ENCODE measurements at places on chromosomes 12 and 14.

- no peak for DNase-seq
Observed at GRCh38 chr12:49776858-49777257, 35.5 kb downstream of the TMBIM6 start.

GRCh38 chr12:93163260-93164036 is 214.3 kb upstream of the NUDT4 start:
- no peak for DNase-seq

GRCh38 chr12:76031081-76031413 is 529 bp downstream of the PHLDA1 start:
- no peak for DNase-seq

- DNase-seq, result no peak
Observed at GRCh38 chr12:6839482-6840201, 1.1 kb upstream of the GNB3 start.

DNA sequence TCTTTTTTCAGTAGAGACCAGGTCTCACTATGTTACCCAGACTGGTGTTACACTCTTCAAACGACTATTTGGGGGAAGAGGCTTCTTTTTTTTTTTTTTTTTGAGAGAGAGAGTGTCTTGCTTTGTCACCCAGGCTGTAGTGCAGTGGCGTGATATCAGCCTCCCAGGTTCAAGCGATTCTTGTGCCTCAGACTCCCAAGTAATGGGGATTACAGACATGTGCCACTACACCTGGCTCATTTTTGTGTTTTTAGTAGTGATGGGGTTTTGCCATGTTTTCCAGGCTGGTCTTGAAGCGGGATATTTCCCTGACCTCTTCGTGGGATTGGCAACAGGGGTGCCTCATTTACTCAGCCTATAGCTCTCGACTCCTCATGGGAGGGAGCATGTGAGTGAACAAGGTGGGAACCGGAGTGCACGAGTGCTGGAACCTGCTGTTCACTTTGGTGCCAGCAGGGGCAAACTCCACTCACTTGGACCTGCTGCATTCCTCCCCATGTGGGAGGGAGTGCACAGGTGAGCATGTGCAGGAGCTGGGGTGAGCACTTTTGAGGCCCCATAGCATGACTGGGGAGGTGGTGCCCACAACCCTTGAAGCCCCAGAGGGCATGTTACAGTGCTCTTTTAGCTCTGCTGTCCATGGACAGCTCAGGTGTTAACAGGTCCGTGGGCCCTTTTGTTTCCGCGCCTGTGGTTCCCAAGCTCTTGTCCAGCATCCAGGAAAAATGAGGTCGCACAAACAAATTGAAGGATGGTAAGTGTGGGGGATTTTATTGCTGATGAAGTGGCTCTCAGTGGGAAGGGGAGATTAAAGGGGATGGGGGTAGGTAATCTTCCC is 79.1 kb upstream of the HECTD1 start:
- DNase-seq, result no peak

GRCh38 chr12:91991399-91992187 is 154.1 kb downstream of the BTG1 start:
- DNase-seq, result no peak

DNA sequence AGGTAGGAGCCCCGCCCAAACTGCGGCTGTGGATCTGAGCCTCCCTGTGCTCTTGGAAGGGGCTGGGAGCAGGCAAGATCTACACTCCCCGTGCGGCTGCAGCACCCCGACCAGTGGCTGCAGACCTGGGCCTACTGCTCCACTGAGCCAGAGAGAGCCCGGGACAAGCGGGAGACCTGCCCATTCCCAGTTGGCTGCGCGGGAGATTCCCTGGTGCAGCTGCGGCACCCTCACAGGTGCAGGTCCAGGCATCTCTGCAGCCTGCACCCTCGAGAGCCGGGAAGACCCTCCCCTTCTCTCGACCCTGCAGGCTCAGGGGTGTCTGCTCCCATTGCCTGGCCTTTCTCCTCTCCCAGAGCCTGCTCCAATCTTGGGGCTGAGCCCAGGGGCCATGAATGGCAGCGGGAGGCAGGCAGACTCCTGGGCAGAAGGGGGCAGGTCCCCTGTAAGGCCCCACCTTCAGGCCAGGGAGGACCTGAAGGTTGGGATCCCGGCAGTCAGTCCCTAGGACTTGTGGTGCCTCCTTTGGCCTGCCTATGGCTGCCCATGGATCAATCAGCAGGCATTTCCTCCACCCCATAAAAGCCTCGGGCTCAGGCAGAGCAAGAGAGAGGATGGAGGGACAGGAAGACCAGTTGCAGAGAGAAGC is 8.8 kb upstream of the A2M start:
- no peak for DNase-seq

- DNase-seq, result no peak
Observed at GRCh38 chr14:92945544-92945943, 22.6 kb downstream of the CHGA start.

DNA sequence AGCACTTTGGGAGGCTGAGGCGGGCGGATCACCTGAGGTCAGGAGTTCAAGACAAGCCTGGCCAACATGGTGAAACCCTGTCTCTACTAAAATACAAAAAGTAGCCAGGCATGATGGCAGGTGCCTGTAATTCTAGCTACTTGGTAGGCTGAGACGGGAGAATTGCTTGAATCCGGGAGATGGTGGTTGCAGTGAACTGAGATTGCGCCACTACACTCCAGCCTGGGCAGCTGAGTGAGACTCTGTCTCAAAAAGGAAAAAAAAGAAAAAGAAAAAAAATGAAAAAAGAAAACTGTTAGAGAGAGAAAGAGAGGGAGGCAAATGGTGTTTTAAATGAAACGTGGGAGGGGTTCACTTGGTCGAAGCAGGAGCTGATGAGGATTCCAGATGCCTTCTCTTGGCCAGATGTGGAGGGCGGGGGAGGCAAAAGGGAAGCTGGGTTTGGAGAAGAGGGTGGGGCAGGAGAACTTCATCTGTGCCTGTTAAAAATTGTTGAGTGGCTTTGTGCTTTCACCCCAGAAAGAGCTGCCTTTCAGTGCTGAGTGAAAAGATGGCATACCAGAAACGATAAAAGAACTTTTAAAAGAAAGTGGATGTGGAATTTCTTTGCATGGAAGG is 1.1 kb downstream of the EMP1 start:
- no peak for DNase-seq

- DNase-seq, result no peak
Observed at GRCh38 chr12:6791931-6792520, 2.7 kb downstream of the CD4 start.

DNA sequence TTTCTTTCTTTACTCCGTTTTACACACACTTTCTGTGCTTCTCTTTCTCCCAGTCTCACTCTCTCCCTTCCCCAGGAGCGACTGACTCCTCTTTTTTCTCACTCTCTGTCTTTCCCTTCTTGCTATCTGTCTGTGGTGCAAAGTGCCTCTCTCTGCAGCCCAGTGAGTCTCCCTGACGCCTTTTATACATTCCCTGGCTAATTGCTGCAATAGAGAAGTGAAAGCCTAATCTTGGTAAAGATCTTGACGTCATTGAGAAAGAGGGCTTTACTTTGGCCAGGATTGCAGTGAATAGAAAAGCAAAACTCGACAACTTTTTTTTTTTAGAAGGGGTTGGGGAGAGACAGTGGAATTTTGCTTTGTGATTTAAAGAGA is 706 bp upstream of the DIO2 start:
- no peak for DNase-seq

GRCh38 chr12:53047221-53048032 is 2.4 kb upstream of the TNS2 start:
- DNase-seq, result peak; percentile 53

All from stimulated activated CD8-positive, alpha-beta memory T cell treated with anti-CD3 and anti-CD28 coated beads, Interleukin-15, amount 100 ng/mL, for 48 hours (primary cell).